ENCODE measurements at places on chromosomes 6 and 20.

GRCh38 chr20:44020406-44021148 lies 105.9 kb downstream of the TOX2 start:
- no peak for DNase-seq

GRCh38 chr6:105178110-105178509 lies 1.7 kb downstream of the POPDC3 start:
- DNase-seq, result no peak

GRCh38 chr6:114588726-114589125 lies 245.9 kb upstream of the HS3ST5 start:
- no peak for DNase-seq

DNA sequence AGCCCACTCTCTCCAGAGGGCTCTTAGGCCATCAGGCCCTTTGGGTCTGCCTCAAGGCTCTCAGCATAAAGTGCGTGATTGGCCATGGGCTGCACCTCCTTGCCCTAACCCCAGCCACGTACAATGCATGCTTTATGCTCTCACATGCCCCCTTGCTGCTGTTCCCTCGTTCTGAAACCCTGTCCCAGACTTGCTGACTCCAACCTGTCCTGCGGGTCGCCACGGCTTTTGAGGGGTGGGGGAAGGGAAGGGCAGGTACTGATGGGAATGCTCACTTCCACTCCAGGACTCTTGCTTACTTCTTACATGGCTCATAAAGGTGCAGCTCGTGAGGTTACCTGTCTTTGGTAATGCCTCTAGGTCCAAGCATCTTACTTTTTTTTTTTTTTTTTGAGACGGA lies 6.0 kb downstream of the ARMC12 start:
- DNase-seq, result no peak

- no peak for DNase-seq
Observed at GRCh38 chr6:157486572-157486971, 105.6 kb downstream of the ZDHHC14 start.

DNA sequence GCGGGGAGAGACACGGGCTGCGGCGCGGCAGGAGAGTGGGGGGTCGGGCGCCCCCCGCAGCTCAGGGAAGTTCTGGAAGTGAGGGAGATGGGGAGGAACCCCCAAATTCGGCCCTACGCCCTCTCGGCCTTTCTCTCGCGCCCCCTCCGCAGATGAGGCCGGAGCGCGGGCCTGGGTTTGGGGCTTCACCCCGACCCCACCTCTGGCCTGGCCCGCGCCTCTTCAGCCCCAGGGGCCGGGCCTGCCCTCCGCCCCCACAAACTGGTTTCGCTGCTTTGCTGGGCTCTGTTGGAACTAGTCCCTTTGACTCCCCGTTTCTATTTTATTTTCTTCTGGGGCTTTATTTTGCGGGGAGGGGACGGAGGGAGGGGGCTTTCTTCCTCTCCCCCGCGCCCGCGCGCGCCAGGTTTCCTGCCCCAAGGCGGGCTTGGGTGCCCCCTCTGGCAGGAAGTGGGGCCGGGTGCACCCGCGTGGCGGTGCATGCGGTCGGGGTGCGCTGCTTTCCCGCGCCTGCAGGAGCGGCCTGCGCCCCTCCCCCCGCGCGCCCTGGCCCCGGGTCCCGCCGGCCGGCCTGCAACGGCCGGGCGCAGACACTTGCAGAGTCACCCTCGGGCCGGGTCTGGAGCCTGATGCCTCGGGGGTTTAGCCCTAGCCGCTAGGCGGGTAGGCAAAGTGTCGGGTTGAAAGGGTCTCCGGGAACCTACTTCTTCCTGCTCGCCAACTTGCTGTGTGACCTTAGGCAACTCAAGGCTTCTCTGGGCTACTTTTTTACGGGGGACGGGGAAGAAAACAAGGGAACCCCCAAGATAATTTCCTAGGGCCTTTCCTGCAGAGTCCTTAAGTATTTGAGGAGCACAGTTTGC lies 1.3 kb downstream of the HMGA1 start:
- DNase-seq, result peak; percentile 69

GRCh38 chr6:21476112-21476511 lies 117.4 kb upstream of the SOX4 start:
- DNase-seq, result no peak

- DNase-seq, result no peak
Observed at GRCh38 chr20:24465730-24466129, 3.7 kb upstream of the SYNDIG1 start.

DNA sequence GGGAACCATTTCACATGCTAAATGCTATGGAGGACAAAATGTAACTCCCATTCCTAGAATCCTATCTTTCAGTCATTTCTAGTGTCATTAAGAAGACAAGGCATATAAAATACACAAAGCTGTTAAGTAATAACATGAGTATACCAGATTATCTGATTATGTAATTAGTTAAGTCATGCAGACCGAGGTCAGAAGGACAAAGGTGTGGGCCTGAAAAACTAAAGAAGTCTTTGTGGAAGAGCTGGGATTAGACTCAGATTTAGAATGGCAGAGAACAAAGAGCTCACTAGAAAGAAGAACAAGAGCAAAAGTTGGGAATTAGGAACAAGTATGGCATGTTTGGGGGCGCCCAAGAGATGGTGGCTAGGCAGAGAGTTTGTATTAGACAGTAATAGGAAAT lies 37.0 kb downstream of the EFHC1 start:
- DNase-seq, result no peak

DNA sequence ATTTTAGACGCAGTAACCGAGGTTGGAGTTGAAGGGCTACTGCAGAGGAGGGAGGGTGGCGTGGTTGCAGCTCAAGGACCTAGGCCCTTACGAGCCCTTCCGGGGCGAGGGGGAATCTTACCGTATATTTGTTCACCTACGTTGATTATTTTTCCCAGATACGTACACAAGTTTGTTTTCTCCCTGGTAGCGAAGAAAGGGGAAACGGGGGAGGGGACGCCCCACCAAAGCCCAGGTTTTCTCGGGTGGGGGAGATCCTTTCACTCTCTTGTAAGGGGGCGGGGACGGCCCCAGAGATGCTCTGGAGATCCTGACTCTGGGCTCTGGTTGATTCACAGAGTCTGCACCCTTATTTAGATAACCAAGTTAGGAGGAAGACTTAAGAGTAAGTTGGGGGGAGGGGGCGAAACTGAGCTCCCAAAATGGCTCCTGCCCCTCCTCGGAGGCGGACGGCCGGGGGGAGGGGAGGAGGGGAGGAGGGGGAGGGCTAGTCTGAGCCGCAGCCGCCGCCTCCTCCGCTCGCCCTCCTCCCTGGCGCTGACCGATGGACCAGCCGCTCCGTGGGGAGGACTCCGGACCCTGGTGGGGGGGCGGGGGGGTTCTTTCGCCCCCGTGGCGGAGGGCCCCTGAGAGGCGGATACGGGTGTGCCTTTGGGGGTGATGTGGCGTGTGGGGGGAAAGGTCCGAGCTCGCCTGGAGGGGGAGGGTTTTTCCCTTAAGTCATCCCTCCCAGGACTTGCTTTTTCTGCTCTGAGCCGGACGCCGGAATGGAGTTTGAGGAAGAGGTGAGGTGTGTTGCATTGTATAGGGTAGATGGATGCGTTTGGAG lies 2.2 kb downstream of the BRD2 start:
- peak; percentile 84 for DNase-seq

DNA sequence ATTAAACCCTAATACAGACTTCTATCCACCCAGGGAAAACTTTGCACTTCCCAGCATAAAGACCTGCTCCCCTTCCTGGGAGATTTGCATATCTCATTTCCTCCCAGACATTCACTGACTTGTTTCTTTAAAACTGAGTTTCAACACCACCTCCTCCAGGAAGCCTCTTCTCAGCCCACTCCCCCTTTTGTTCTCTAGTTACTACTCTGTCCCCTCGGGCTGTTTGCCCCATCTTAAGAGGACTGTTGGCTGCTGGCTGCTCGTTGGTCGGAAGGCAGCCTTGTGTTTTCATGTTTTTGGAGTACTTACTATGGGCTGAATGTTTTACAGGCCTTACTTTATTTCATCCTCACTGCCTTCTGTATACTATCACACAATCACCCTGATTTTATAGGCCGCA lies 6.6 kb downstream of the ARHGAP40 start:
- DNase-seq, result no peak

GRCh38 chr6:40930555-40930954 lies 108.5 kb downstream of the UNC5CL start:
- DNase-seq, result no peak

DNA sequence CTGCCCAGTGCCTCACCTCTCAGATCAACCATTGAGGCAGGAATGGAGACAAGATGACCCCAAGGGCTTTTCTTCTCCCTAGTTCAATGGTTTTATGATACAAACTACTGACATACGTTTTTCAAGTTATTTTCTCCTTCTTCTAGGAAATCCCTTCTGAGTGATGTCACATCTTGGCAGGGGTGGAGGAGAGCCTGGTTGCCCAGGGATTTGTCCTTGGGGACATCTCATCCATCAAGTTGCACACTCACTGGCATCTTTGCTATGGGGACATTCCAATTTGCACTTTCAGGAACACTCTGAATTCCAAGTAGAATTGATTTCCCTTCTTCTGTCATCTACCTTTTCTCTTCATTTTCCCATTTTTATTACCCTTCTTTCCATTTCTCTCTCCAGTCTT lies 9.9 kb downstream of the ZFP57 start:
- DNase-seq, result no peak

GRCh38 chr6:113862112-113862511 lies 5.0 kb downstream of the MARCKS start:
- DNase-seq, result no peak

GRCh38 chr6:1724124-1724523 lies 114.4 kb downstream of the FOXC1 start:
- DNase-seq, result no peak

GRCh38 chr6:138586638-138587037 lies 87.3 kb upstream of the NHSL1 start:
- DNase-seq, result no peak

DNA sequence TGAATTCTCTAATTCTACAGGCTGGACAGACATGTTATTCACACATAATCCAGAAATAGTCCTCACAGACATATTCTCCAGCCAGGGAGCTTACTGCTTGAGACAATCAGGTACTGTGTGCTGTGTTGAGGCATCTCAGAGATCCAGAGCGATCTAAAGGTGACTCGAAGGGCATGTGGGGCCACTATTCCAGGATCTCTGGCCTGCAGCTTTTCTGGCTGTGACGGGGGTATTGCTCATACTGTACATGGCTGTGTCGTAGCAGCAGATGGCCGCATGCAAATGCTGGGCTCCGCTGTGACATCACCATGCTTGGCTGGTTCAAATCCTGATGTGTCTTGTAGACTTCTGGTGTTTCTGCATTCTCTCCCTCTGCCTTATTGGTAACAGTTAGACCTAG lies 37.8 kb downstream of the CD109 start:
- no peak for DNase-seq

DNA sequence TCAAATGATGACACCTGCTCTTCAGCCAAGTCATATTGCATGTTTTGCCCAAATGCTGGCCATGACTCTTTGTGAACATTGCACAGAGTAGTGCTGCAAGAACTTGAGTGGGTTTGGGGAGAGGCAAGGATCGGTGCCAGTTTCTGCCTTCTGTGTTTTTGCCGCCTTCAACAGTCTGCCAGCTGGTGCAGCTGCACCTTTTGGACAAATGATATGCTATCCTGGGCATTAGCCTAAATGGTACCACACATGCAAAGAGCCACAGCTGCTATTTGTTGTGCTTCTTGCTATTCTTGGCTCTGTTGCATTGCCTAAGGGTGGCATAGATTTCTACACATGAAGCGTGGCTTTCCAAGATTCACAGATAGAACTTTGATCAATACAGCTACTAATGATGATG lies 189.0 kb upstream of the CCN2 start:
- no peak for DNase-seq

DNA sequence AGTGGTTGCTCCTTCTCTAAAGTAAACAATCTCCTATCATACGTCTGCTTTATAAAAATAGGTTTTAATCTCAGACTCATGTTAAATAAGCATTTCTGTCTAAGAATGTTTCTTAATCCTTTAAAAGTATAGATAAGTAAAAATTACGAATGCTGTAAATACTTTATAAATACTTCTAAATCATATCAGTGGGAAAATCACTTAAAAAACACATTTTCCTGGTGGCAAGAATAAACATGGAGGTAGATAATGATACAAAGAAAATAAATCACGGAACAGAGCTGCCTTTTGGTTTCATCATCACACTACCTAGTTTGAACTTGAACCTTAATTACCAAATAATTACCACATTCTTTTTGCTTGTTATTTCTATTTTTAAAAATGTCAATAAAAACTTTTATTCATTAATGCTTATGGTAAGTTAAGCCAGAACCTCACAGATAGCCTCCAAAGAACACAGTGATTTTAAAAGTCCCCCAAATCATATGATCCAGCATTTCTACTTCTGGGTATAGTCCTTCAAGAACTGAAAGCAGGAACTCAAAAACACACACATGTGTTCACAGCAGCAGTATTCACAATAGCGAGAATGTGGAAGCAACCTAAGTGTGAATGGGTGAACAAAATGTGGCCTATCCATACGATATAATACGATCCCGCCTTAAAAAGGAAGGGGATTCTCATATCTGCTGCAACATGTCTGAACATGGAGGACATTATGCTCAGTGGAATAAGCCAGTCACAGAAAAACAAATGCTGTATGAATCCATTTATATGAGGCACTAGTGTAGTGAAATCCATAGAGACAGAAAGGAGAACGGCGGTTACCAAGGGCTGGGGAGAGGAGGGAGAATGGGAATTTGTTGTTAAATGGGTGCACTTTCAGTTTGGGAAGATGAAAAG lies 72.4 kb downstream of the SLC22A23 start:
- DNase-seq, result no peak

- DNase-seq, result no peak
Observed at GRCh38 chr20:43029176-43029575, 160.5 kb downstream of the PTPRT start.

- DNase-seq, result no peak
Observed at GRCh38 chr6:134002821-134003220, 49.6 kb downstream of the SLC2A12 start.

- no peak for DNase-seq
Observed at GRCh38 chr6:3152689-3153088, 4.7 kb downstream of the TUBB2A start.

GRCh38 chr6:72850040-72850439 lies 228.2 kb downstream of the KCNQ5 start:
- DNase-seq, result no peak

- DNase-seq, result no peak
Observed at GRCh38 chr20:12153628-12154027, 235.9 kb downstream of the BTBD3 start.

- DNase-seq, result no peak
Observed at GRCh38 chr6:24905483-24905882, 30.3 kb downstream of the RIPOR2 start.

DNA sequence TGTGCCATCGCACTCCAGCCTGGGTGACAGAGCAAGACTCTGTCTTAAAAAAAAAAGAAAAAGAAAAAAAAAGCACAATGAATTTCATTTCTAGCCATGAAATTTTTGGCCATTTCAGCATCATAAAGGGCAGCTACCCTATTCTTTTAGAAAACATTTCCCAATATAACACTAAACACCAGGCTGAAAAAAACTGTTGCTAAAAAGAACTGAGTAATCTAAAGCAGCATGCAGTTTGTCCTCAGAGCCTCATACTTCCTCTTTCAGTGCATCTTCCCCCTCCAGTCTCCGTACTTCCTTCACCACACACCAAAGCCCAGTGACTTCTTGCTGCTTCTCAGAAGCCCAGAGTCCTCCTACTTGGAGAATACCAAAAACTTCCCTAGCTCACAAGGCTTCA lies 5.6 kb upstream of the IFNGR1 start:
- DNase-seq, result peak; percentile 22

- no peak for DNase-seq
Observed at GRCh38 chr20:42734660-42735368, 454.9 kb downstream of the PTPRT start.

- no peak for DNase-seq
Observed at GRCh38 chr6:86706449-86706848, 230.9 kb upstream of the HTR1E start.

Measured in CD4-positive, alpha-beta T cell treated with Interleukin-1 beta for 1 hour (primary cell).